ENCODE measurements at places on chromosomes 3 and 15.

GRCh38 chr15:72086010-72086697 is 31.8 kb downstream of the MYO9A start:
- no peak for DNase-seq

GRCh38 chr3:89533275-89533674 is 425.9 kb downstream of the EPHA3 start:
- no peak for DNase-seq

- DNase-seq = peak; percentile 9
Measured at GRCh38 chr3:71010726-71011455, 572.6 kb downstream of the FOXP1 start.

DNA sequence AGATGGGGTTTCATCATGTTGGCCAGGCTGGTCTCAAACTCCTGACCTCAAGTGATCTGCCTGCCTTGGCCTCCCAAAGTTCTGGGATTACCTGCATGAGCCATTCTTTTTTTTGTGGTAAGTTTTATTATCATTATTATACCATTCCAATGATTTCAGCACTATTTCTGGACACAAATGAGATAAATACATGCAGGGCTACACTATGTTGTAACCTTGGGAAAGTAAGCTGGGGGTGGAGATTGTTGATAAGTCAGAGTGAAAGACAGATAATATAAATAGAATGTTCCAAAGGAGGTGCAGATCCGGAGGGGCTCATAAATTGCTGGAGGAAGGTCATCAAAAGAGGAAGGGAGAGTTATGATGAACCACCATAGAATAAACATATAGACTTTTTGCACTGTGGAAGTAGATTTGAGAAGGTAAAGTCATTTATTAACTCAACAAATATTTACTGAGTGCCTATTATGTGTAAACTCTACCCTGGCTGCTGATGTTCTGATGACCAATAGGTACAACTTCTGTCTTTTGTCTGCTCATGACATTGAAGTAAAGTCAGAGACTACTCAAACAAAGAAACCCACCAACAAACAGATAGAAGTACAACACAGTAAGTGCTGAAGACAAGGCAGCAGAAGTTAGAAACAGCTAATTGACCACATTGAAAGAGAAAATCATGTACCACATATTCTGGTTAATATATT is 478.9 kb upstream of the GOLIM4 start:
- no peak for DNase-seq

DNA sequence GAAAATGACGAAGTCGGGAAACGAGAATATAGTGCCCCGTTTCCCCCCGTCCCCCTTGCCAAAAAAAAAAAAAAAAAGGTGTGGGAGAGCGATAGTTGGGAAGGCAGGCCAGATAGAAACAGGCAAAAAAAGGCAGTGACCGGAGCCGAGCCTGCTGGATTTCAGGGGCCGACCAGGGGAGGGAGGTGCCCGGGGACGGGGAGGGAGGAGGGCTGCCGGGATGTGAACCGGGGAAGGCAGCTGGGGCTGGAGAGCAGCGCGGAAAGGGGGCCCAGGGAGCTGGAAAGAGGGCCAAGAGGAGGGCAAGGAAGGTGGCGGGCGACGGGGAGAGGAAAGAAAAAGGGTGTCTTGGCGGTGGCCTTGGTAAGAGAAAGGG is 837 bp downstream of the LRRN1 start:
- no peak for DNase-seq

DNA sequence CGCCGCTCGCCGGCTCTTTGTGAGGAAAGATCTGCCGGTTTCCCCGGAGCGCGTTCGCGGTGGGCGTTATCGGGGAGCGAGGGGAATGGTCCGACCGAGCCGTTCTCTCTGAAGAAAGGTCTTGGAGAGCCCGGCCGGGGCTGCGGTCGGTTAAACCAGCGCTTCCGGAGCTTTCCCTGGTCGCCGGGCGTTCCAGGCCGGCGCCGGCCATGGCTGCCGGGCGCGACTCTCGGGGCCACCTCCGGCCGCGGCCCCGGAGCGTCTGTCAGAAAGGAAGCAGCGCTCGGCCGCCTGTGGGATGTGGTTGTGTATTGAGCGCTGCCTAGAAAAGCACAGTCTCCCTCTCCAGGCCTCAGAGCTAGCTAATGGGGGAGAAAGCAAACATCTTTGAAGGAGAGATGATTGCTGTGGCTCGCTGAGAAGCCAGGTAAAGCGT is 731 bp downstream of the FYTTD1 start:
- peak; percentile 81 for DNase-seq

GRCh38 chr3:45984331-45985312 is 11.0 kb downstream of the FYCO1 start:
- no peak for DNase-seq

- no peak for DNase-seq
Measured at GRCh38 chr15:71225851-71226250, 110.6 kb downstream of the THSD4 start.

DNA sequence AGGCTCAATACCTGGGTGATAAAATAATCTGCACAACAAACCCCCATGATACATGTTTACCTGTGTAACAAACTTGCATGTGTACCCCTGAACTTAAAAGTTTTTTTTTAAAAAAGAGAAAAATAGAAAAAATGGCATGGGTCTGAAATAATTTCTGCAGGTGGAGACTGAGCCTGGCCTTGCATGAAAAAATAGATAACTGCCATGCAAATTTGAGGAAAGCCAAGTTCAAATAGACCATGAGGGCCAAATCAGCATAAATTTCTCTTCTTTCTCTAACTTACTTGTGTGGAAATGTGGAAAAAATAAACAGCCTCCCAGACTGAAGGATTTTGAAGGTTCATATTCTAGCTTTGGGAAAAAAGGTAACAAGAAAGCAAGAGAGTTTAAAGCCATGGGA is 744 bp upstream of the ACKR4 start:
- DNase-seq = no peak

GRCh38 chr3:37862219-37862902 is 681 bp downstream of the CTDSPL start:
- peak; percentile 48 for DNase-seq

DNA sequence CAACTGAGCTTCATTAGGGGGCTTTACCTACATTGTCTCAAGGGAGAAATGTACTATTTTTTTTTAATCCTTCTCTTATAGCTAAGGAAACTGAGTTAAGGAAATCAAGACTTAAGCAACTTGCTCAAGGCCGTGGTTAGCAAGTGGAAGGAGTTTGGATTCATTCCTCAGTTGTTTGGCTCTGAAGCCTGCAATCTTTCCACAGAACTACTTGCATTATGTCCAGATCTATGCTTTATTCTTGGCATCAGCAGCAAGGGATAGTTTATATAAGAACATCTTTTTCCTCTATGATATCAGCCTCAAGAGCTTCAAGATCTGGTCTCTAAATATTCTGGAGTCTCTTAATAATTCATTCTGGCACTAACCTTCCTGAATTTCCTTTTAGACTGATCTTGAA is 182.4 kb downstream of the SV2B start:
- DNase-seq = no peak

Data from ELR (cell line).